ENCODE measurements at places on chromosomes 2 and 18.
A peak's percentile ranks its signal among the peaks of the same experiment; 100 is the strongest.

DNA sequence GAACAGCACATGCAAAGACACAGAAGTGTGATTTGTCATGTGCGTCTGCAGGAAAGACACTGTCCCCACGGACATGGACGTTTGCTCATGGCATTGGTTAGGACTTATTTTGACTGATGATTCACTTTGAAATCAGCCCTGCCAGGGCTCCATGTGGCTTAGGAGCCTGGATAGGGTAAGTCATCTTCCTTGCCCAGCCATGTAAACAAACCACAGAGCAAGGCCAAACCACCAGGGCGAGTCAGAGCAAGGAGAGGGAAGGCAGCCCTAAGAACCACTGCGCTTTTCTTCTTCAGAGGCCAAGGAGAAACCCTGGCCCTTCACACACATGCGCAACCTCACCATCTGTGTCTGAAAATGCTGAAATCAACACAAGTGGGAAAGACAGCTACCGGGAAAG, 88.8 kb downstream of the GFPT1 start:
- peak; percentile 74 for DNase-seq

- no peak for DNase-seq
These were observed 34.7 kb upstream of the DTNB start for GRCh38 chr2:25707927-25708590.

- DNase-seq = no peak
These were observed 12.6 kb downstream of the AGPS start for GRCh38 chr2:177405029-177405692.

DNA sequence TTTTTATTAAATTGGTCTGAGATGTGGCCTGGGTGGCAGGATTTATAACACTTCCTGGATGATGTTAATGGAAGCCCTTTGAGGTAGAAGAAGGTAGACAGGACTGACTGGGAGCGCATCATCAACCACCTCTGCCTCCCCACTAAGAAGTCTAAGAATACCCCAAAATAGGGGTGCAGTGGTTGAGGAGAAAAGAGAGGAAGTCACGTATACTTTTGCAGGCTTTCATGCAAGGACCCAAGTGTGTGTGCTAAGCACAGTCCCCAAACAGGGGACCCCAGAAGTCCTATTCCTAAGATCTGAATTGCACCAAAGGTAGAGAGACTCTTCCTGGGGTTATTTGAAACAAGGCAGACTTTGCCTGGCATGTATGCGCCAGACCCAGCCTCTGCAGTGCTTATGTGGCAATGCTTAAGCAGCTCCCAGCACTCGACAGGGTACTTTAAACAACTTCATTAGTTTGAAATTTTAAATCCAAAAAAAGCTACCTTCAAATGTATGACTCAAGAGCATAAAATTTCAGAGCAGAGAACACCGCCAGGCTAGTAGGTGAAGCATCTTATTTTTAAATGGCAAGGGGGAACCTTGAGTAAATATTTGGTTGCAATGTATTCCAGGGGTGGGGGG, 35.3 kb downstream of the BCL2 start:
- no peak for DNase-seq

DNA sequence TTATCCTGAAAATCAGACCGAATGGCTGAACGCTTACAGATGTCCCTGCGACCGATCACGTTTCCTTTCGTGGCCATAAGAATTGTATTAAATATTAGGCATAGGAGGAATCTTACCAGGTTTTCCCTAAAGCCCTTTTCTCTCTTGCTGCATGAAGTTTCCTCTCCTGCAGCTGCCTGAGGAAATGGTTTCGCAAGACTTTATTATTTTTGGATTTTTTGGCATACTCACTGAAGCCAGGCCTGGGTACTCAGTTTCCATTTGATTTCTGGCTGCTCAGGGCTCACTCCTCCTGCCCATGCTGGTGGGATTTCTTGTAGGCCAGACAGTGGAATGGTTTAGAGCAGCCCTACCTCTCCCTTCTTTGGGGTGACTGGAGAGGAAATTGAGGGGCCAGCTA, 114.0 kb downstream of the KLHL29 start:
- DNase-seq = no peak

DNA sequence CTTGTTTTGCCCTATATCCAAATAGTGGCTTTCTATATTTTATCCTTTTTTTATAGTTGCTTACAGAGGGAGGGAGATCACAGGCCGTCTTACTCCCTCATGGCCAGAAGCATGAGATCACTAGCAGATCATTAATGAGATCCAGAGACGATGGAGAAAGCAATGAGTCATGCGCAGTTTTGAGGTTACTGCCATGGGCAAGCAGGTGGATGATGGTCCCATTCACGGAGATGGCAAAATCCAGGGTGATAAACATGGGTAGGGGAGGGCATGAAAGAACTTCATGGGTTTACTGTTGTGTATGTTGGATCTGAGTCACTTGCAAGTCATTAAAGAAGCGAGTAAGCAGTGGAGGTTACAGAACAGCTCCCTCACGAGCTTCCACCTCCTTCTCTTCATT, 60.4 kb downstream of the C18orf63 start:
- DNase-seq = no peak

GRCh38 chr2:216453955-216454614, 41.8 kb downstream of the SMARCAL1 start:
- no peak for DNase-seq

- DNase-seq = no peak
These were observed 146.5 kb upstream of the MMADHC start for GRCh38 chr2:149733936-149734685.

GRCh38 chr18:22999212-22999611, 66.1 kb downstream of the RBBP8 start:
- DNase-seq = no peak

GRCh38 chr18:32418148-32418547, 52.5 kb downstream of the GAREM1 start:
- DNase-seq = no peak

GRCh38 chr2:16129716-16130540, 189.6 kb downstream of the MYCN start:
- no peak for DNase-seq

DNA sequence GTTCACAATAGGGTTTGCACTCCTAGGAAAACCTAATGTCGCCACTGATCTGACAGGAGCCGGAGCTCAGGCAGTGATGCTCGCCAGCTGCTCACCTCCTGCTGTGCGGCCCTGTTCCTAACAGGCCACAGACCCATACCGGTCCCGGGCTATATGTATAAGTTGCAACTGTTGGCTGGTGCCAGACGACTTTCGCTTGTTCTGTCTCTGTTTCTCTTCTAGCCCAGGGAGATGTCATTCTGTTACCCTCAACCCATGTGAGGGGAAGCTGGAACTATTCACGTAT, 170.3 kb downstream of the BCL2 start:
- no peak for DNase-seq

- no peak for DNase-seq
These were observed 51.5 kb upstream of the DCC start for GRCh38 chr18:52288403-52289004.

DNA sequence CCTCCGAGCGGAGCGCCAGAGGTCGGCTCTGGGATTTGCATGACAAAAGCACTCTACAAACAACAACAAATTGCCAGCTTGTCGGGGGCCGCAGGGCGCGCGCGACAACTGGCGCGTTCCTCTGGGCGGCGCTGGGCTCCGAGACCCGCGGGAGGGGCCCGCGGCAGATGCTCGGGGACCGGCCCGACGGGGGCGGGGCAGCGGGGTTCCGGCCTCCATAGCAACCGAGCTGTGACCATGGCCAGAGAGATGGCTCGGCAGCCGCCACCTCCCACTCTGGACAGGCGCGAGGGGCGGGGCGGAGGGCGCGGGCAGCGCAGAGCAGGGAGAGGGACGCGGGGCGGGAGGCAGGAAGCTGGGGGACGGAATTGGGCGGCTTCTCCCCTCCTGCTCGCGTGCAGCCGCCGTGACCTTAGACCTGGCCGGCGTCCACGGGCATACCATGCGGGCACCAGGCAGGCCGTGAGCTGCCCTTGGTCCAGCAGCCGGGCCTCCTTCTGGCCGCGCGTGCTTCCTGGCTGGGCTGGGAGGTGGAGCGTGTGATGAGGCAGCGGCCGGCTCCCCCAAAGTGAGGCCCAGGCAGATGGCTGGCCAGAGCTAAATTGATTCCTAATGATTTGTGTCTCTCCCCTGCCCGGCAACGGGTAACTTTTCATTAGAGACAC, 171.5 kb downstream of the CELF4 start:
- DNase-seq = peak; percentile 75

DNA sequence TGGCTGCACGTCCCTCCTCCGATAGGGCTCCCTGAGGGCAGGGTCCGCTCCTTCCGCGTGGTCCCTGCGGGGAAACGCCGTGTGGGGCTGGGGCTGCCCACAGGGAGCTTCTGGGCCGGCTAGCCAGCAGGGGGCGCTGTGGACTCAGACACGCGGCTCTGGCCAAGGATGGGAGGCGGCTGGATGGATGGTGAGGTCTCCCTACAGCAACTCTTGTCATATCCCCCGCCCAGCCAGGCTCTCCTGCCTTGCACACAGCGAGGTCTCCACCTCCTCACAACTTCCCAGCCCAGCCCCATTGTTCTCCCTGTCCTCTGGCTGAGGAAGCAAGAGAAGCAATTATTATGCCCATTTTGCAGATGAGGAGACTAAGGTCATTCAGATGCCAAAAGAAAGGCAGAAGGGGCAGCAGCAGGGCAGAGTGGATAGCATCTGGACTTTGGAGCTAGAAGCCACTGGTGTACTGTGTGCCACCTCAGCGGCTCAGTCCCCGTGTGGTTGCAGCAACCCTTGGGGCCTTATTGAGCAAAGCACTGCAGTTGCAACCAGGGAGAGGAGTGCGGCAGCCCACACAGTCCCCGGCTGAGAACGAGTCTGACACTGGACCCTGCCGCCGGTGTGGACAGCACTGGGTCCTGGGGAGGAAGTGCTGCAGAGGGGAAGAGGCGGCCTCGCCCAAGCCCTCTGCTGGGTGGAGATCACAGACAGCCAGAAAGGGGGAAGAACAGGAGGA, 99.0 kb downstream of the ZFP36L2 start:
- DNase-seq = no peak

DNA sequence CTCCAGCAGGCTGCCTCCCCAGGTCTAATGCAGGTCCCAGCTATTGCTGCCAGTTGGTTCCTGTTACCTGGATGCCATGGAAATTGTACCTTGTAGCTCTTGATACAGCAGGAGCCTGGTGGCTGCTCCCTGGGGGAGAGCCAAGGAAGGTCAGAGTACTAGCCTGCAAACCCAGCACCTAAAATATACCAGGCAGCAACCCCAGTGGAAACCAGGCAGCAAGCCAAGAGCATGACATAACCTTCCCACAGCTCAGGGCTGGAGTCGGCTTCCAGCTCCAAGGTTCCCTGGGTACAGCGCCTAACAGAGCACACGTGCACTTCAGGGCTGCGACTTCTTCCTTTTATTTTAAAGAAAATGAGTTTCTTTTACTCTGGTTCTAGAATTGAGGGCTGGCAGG, 30.3 kb downstream of the TNP1 start:
- no peak for DNase-seq

DNA sequence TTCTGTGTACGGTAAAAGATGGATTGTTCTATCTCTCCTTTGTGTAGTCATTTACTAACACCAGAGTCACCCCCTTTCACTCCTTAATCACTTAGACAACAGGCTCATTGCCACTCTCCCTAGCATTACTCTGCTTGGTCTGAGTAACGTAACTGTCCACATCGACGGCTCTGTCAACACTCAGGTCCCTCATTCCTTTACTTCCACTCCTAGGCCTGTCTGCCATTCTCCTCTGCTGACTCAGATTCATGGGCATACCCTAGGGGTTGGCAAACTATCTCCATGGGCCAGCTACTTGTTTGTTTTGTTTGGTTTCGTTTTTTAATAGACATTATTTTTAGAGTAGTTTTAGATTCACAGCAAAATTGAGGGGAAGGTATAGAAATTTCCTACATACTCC, 243.9 kb downstream of the NR4A2 start:
- DNase-seq = no peak

GRCh38 chr2:208906330-208906729, 499.7 kb downstream of the PTH2R start:
- no peak for DNase-seq

- no peak for DNase-seq
These were observed 154.1 kb downstream of the GALNT14 start for GRCh38 chr2:30984148-30984547.

- DNase-seq = no peak
These were observed 40.2 kb upstream of the AGAP1 start for GRCh38 chr2:235453605-235454151.

DNA sequence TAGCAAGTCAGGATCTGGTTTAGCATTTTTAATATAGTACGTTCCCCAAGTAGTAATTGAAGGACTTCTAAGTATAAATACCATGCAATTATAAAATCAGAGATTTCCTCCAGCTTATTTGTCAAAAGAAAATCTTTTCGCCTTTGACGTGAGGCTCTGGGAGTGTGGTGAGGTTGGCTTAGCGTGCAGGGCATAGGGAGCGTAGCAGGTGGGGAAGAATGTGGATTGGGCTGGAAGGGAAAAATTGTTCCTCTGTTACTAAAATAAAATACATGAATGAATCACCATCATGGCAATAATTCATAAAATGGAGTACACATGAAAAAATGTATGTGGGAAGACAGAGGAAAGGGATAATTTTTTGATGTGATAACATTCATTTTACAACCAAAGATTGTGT, 5.4 kb upstream of the IL1RL2 start:
- DNase-seq = no peak

DNA sequence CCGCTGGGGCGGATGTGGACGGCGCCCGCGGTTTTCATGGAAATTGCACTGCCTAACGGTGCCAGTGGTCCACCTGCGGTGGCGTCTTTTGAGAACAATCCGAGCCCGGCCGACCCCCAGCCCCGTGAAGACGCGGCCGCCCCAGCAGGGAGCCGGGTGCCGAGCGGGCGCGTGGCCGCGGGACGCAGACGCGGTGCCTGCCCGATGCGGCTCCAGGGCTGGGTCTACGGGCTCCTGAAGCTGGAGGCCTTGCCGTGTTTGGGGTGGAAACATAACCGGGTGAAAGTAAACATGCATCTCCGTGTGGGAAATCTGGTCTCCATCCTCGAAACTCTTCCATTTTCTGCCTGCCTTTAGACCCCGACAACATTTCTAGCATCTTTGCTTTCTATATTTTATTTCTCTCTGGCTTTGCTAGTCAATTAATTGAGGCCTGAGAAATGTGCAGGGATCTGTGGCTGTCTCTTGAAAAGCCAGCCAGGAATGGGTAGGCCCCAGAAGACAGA, 572 bp downstream of the INPP4A start:
- DNase-seq = no peak

- no peak for DNase-seq
These were observed 372.6 kb upstream of the NT5C1B start for GRCh38 chr2:18961991-18962421.

DNA sequence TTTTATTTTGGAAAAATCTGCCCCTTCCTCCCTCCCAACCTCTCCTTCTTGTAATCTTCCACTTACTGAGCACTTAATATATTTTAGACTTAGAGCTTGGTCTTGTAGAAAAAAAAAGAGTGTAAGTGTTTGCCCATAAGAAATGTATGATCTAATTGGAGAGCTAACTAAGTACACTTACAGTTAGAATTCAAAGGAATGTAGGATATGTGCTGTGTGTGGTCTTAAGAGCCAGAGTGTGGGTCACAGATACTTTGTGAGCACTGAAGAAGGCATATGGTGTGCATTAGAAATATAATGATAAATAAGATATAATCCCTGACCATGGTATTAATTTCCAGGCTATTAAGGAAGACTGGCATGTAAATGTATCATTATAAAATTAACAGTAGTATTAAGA, 91.8 kb upstream of the ZNF521 start:
- DNase-seq = no peak

GRCh38 chr18:24115628-24116027, 23.2 kb upstream of the CABYR start:
- no peak for DNase-seq

GRCh38 chr2:169743549-169743948, 9.9 kb downstream of the KLHL23 start:
- DNase-seq = no peak

Measured in HS-27A (cell line).